ENCODE measurements at places on chromosomes 2 and 18. TPM values are rescaled to one million over a fixed set of nuclear protein-coding genes. Genes with fewer than 3 reads are reported as not detected.

GRCh38 chr2:180474716-180475115 lies 467.6 kb upstream of the CWC22 start:
- no peaks in the 10 kb centered on the region for H3K36me3 ChIP-seq
- no peaks in the 10 kb centered on the region for H3K4me1 ChIP-seq
- H3K27me3 ChIP-seq, result no peaks in the 10 kb centered on the region
- H3K27ac ChIP-seq, result no peak overlapping the region

GRCh38 chr2:190408538-190409271 lies 550 bp downstream of the MFSD6 start:
- H3K27me3 ChIP-seq, result no peaks in the 10 kb centered on the region
- peak overlapping the region; percentile 99 for H3K27ac ChIP-seq
- H3K36me3 ChIP-seq, result no peaks in the 10 kb centered on the region
- H3K4me1 ChIP-seq, result no peaks in the 10 kb centered on the region
- DNase-seq, result peak; percentile 88

DNA sequence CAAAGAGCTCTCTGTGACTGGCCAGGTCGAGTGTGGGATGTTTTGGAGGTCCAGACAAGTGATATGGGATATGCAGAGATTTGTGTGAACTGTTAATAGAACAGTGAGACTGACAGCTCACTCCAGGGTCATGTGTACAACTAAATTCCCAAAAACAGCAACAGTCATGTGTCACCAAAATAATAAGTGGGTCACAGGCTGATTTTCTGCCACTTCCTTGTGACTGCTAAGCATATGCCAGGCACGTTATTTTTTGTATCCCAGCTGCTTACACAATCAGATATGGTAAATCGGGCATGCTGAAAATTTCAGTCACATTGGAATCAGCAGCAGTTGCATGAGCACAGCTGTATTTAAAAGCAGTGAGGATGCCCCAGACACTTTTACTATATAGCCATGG lies 198.7 kb downstream of the PTGR3 start:
- H3K4me1 ChIP-seq, result no peaks in the 10 kb centered on the region
- H3K27ac ChIP-seq, result no peak overlapping the region
- no peaks in the 10 kb centered on the region for H3K27me3 ChIP-seq
- no peak for DNase-seq
- H3K4me3 ChIP-seq, result no peak overlapping the region

GRCh38 chr2:222577341-222577740 lies 78.6 kb downstream of the FARSB start:
- no peaks in the 10 kb centered on the region for H3K27me3 ChIP-seq
- no peaks in the 10 kb centered on the region for H3K4me1 ChIP-seq
- no peaks in the 10 kb centered on the region for H3K36me3 ChIP-seq

GRCh38 chr2:127070221-127070620 lies 36.7 kb downstream of the BIN1 start:
- no peaks in the 10 kb centered on the region for H3K27me3 ChIP-seq
- H3K27ac ChIP-seq, result no peak overlapping the region
- H3K4me1 ChIP-seq, result no peaks in the 10 kb centered on the region
- H3K4me3 ChIP-seq, result no peak overlapping the region
- no peak for DNase-seq
- no peaks in the 10 kb centered on the region for H3K36me3 ChIP-seq

GRCh38 chr2:54149638-54150441 lies 34.4 kb downstream of the ACYP2 start:
- no peak overlapping the region for H3K27ac ChIP-seq
- no peak for DNase-seq
- H3K27me3 ChIP-seq, result no peaks in the 10 kb centered on the region
- no peaks in the 10 kb centered on the region for H3K36me3 ChIP-seq

DNA sequence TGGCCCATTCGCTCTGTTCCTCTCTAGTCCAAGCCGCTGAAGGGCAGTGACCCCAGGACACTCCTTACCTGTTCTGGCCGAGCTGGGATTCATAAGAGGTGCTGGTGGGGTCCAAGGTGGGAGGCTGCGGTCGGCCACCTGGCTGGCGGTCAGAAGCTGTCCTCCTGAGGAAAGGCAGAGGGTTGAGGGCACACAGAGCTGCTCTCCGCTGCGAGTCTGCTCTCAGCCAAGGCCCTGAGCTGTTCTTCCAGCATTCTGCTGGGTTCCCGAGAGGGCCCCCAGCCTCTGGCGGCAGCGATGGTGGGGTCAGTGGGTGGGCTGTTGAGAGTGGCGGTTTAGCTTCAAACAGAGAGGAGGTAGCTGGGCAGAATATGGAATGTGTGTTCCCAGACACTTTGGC lies 3.8 kb downstream of the PCARE start:
- H3K4me1 ChIP-seq, result no peaks in the 10 kb centered on the region
- no peaks in the 10 kb centered on the region for H3K27me3 ChIP-seq
- no peaks in the 10 kb centered on the region for H3K36me3 ChIP-seq
- H3K27ac ChIP-seq, result no peak overlapping the region
- DNase-seq, result no peak

DNA sequence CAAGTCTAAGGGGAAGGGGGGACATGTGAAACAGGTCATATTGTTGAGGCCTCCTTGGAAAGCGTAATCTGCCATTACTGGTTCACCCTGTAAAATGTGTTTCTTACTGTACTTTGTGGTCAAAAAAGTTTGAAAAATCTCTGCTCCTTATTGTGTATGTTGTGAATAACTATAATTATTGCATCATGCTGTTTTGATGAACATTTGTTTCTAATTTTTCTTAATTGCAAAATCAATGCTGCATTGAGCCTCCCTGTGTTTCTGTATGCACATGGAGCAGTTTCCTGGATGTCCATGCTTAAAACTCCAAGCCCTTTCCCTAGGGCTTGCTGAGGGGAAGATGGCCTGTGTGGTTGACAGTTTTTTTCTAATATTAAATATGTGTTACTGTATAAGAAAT lies 158.6 kb downstream of the RNF144A start:
- H3K27ac ChIP-seq, result no peak overlapping the region
- H3K4me3 ChIP-seq, result no peak overlapping the region
- H3K4me1 ChIP-seq, result no peaks in the 10 kb centered on the region
- DNase-seq, result no peak
- no peaks in the 10 kb centered on the region for H3K27me3 ChIP-seq
- H3K36me3 ChIP-seq, result no peaks in the 10 kb centered on the region

DNA sequence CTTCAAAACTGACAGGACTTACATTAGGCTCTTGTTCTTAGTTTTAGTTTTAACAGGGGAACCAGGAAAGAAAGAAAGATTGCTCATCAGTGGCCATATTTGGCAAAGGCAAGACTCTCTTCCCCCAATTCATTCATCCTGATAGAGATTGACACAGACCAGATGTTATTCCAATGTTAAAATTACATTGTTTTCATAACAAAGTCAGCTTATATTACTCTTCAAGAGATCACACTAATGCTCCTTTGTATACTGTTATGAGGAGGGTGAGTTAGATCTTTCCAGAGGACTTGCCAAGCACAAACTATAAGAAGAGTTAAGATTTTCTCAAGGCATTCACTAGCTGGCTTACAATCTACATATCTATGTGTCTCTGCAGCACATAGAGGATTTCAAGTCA lies 252.1 kb downstream of the SLC8A1 start:
- H3K27me3 ChIP-seq, result no peaks in the 10 kb centered on the region
- no peak overlapping the region for H3K27ac ChIP-seq
- H3K4me3 ChIP-seq, result no peak overlapping the region
- no peak for DNase-seq
- H3K4me1 ChIP-seq, result no peaks in the 10 kb centered on the region
- no peaks in the 10 kb centered on the region for H3K36me3 ChIP-seq

DNA sequence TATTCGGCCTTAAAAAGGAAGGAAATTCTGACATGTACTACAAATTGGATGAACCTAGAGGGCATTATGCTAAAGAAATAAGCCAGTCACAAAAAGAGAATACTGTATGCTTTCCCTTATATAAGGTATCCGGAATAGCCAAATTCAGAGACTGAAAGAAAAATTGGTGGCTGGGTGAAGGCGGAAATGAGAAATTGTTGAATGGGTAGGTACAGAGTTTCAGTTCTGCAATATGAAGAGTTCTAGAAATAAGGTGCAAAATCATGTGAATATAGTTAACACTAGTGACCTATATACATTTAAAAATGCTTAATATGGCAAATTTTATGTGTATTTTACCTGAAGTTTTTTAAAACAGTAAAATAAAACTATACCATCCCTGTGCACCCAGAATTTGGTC lies 43.1 kb downstream of the RMP24 start:
- H3K27ac ChIP-seq, result no peak overlapping the region
- H3K4me3 ChIP-seq, result no peak overlapping the region
- no peaks in the 10 kb centered on the region for H3K4me1 ChIP-seq
- DNase-seq, result no peak

The CHRND gene
- total RNA-seq, result not detected

The OR6B2 gene
- not detected for total RNA-seq

The SLC23A3 gene
- 111 TPM for total RNA-seq

The SAG gene
- total RNA-seq, result not detected

The CAVIN2 gene
- 14.3 TPM for total RNA-seq

Data from Peyer's patch (tissue), 4 donors.